ENCODE measurements at places on chromosomes 4 and X.

- DNase-seq = peak; percentile 59
These were observed 110.9 kb upstream of the ANK2 start for GRCh38 chr4:112938461-112939058.

- DNase-seq = no peak
These were observed 37.6 kb downstream of the ARAP2 start for GRCh38 chr4:36206603-36207311.

DNA sequence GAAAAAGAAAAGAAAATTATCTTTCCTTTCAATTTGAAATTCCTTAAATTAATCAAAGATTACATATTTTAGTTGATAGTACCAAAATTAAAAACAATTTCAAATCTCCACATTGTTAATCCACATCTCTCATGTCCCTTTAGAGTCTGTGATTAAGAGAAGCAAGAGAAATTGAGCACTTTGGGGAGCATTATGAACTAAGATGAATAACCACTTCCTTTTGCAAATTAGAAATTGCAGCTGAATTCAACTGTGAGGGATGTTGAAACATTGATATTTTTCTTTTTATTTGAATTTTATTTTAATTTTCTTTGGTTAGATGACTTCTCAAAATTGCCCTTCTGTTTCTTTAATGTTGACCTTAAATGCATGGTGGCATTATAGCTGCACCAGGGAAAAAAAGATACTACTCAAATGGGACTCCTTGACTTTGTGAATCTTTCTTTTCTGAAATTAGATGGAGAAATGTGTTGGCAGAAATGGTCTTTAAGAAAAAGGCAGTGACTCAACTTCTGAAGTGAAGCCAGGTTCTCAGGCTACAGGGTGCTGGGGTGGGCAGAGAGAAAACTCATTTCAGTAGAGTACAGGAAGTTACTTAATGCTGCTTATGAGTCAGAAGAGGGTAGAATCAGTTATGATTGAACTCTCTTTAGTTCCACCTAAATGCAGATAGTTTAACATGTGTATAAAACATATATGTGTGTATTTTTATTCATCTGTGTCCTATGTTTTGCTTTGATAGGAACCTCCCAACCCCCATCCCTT, 92.0 kb upstream of the TNIP3 start:
- DNase-seq = no peak

DNA sequence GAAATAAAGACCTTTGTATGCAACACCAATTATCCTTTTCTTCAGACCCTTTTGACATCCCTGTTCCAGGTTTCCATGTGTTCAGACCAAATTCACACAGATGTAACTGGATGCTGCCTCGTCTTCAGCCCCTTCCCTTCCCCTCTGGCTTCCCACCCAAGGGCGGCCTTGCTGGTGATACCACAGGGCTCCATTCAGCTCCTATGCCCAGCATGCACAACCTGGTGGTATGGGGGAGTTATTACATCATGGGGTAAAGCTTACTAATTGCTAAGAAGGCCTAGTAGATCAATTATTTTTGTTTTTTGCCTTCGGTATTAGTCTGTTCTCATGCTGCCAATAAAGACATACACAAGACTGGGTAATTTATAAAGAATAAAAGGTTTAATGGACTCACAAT, 317.0 kb upstream of the CXXC4 start:
- DNase-seq = no peak

DNA sequence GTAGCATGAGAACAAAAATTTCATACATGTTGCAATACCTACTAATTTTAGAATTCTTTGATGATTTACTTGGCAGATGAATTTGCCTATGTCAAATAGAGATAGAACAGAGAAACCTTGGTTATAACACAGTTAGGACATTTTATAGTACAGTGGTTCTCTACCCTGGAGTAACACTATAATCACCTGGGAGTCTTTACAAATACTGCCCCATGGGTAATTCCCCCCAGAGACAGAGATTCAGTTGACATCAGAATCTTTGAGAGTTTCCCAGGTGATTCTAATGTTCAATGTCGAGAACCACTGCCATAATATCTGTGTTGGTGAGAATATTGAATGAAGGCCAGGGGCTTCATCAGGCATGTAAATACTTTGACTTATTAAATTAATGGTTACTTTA, 401.3 kb upstream of the NDST4 start:
- DNase-seq = no peak

DNA sequence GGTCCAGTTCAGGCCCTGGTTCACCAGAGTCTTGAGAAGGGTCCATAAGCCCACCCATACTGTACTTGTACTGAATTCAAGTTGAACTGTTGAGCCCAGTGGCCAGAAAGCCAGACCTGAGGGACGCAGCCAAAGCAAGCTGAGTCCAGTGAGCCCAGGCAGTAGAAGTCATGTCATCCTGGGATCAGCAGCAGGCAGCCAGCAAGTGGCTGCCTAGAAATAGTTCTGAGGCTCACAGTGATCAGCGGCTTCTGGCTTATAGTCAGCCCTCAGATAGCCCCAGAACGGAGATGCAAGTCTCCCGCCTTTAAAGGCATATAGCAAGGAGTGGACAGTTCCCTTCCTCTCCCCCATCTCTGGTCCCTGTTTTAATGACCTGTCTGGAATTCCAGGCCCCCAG, 347.1 kb downstream of the FBXW7 start:
- no peak for DNase-seq

- DNase-seq = no peak
These were observed 26.0 kb downstream of the AIFM1 start for GRCh38 chrX:130139474-130140201.

GRCh38 chr4:74451214-74451661, 6.3 kb downstream of the AREG start:
- DNase-seq = no peak

DNA sequence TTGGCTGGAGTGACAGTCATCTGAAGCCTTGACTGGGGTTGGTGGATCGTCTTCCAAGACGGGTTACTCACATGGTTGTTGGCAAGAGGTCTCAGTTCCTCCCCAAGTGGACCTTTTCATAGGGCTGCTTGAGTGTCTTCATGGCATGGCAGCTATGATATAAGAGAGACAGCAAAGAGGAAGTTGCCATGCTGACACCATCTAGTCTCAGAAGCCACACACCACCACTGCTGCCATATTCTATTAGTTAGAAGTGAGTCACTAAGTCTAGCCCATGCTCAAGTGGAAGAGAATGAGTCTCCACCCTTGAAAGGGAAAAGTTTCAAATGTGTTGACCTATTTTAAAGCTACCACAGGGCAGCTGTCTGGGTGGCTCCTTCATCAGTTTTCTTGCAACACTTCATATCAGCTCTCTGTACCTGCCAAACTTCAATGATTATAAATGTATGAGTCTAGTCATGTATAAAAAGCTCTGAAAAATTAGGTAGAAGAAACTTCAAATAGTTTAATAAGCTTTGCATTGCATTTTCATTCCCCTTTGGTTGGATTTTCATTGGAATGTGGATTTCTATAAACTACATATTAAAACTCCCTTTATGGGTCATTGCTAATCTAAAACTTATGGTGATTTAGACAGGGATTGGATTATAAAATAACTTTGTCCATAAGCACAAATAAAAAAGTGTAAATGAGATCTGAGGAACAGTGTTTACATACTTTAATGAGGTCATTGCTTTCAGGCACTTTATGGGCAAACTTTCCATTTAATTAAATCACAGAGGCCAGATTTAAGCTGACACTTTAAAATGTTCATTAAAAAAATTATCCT, 68.0 kb upstream of the ATXN3L start:
- no peak for DNase-seq

- no peak for DNase-seq
These were observed 1512.9 kb downstream of the PCDH19 start for GRCh38 chrX:98897191-98897590.

GRCh38 chrX:105822138-105823091, at the start of gene NRK:
Gene NRK, plus strand, starts transcription at chrX:105822539. Its CDS starts 307 bp downstream, at chrX:105822846.
- DNase-seq = no peak

- no peak for DNase-seq
These were observed 350.0 kb downstream of the SLC7A11 start for GRCh38 chr4:137892134-137892533.

GRCh38 chr4:79759793-79760192, 313.2 kb downstream of the ANTXR2 start:
- no peak for DNase-seq

GRCh38 chr4:88419874-88420273, 37.0 kb upstream of the HERC5 start:
- no peak for DNase-seq

- DNase-seq = peak; percentile 92
These were observed 76.3 kb upstream of the TRIM2 start for GRCh38 chr4:153127760-153128494.

DNA sequence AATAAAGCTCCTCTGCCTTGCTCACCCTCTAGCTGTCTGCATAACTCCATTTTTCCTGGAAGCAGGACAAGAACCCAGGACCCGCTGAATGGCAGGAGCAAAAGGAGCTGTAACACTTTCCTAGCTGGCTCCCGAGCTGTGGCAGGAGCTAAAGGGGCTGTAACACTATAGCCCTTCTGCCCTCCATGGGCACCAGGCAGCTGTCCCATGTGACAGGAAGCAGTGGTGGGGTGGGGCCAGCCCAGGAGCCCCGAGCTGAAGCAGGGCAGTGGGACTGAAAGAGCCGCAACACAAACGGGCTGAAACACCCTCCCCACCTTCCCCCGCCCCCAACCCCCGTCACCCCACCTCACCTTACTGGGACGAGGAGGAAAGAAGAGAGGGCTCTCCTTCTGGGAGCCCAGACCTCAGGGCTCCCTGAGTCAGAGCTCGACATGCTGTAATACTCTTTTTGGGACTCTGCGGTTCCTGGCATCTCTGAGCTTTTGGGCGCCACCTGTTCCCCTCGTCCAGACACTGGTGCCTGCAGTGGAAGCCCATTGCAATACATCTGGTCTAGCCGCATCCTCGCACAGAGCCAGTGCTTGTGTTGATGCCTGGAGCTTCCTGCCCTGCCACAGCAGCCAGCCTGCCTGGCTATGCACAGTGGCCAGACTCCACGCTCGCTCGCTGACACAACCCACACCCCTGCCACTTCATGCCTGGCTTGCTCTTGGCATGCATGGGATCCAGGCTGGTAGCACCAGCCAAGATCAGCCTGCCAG, 39.4 kb downstream of the PPM1K start:
- no peak for DNase-seq

GRCh38 chr4:175109933-175110332, 191.8 kb downstream of the ADAM29 start:
- DNase-seq = no peak

Data from stomach (tissue), 19 donors.